Stimulated activated CD4-positive, alpha-beta T cell treated with anti-CD3 and anti-CD28 coated beads, Interleukin-1b, Interleukin-23, amount 100 ng/mL, for 1 hour (primary cell): ENCODE measurements at places on chromosomes 5 and 9.

DNA sequence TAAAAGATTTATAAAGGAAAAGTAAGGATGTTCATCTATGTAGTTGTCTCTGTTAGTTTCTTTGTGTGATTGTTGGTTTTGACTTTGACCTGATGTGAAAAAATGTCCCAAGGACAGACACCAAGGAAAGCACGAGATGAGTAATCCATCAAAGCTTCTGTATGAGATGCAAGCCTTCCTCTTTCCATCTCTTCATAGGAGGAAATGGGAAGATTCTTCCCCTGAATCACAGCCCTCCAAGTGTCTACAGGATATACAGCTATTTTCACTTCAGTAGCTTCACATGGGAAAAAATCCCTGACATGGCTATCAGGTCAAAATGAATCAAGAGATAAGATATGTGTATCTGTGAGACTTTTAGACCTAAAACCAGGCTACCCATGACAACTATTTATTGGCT is 29.0 kb upstream of the CEMIP2 start:
- no peak for DNase-seq

GRCh38 chr5:107577394-107577950 is 93.3 kb downstream of the EFNA5 start:
- no peak for DNase-seq

DNA sequence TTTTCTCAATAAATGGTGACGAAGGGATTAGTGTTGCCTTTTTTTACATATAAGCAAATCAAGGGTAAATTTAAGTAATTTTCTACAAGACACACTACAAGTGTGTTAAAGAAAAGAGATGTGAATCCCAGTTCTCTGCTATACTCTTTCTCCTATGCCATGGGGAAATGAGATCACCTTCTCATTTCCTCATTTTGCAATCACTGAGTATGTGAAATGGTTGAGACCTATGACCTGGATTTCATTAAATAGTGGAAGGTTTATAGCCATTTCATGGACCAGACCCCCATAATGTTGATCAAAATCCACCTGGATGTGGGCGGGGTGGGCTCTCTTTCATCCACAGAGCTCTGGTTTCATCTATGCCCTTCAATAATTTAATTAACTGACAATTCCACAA is 66.9 kb upstream of the SLIT3 start:
- DNase-seq: no peak

GRCh38 chr9:93079371-93079770 is 16.6 kb upstream of the CARD19 start:
- DNase-seq: no peak

- no peak for DNase-seq
Observed at GRCh38 chr9:91740701-91741100, 209.3 kb downstream of the ROR2 start.

- DNase-seq: no peak
Observed at GRCh38 chr5:2532809-2533208, 218.7 kb downstream of the IRX2 start.

DNA sequence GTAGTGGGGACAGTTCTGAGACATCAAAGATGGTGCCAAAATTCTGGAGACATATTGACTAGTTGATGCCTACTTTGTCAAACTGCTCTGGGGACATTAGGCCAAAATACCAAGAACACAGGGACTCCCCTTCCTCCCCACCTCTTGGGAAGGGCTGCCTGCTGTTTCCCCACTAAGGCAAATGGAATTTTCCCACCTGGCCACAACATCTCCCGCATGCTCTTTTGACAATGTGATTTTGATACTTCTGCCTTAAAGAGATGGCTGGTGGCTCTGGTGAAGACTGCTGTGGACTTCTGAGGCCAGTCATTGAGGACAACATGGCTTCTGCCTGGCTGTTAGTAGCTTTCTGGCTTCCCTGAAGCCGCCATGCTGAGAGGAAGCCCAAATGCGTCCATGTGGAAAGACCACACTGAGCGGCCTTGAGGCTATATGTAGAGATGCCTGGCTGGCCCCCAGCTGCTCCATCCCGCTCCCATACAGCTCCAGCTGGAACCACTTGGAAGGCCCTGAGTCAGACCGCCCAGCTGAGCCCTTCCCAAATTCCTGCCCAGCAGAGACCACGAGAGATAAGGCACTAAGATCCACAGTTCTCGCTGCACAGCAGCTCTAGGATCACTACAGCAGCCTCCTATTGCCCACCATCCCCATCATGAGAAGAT is 226.7 kb downstream of the SYK start:
- DNase-seq: no peak

GRCh38 chr5:171808951-171809350 is 23.3 kb downstream of the SMIM23 start:
- DNase-seq: no peak

DNA sequence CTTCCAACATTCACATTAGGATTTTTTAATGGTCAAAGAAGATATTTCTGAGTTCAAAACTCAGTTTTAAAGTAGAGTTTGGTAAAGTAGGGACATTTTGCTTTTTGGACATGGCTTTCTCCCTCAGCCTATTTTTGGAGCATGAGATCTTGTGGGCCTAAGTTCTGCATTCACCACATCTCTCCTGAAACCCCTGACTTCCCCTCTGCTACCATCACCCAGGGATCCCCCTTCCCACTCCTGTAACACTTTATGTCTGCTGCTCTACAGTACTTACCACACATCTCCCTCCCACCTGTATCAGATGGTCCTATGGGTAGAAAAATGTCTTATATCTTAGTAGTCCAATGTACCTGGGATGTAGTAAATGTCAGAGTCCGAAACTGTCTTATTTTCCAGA is 48.2 kb upstream of the JAK2 start:
- DNase-seq: no peak

- no peak for DNase-seq
Observed at GRCh38 chr5:39794513-39795210, 369.9 kb upstream of the DAB2 start.

DNA sequence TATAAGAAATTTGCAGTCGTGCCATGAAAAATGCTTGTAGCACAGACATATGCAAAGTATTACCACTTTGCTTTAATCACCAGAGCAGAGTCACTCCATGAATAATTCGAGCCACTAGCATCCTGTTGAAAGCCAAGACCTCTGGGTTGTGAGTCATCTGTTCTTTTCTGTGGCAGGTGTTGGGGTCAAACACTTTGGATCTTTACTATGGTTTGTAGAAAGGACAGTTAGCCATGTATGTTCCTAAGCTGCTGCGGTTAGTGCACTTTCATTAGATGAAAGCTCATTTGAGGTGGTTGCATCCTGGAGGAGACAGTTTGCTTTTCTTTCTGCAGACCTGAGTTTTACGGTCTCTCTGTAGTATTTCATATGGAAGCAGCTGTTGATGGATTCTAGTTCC is 223.7 kb downstream of the DMRT2 start:
- DNase-seq: no peak

- DNase-seq: no peak
Observed at GRCh38 chr5:6362846-6363245, 15.5 kb downstream of the MED10 start.

GRCh38 chr5:126481243-126481642 is 58.0 kb downstream of the GRAMD2B start:
- DNase-seq: no peak

DNA sequence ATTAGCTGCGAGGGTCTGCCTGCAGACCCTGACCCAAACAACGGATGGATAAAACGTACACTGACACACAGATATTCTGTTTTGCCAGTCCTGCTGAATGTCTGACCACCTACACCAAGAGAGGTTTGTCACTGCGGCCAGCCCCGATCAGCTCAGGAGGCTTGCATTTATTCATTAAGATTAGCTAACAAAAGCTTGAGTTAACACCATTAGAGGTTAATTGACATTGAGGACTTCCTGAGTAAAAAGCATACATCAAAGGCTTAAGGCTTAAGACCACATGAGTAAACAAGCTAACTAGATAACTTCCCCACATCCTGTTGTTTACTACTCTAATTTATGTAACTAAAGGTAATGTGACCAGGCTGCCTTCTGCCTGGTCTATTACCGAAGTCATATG is 198.1 kb upstream of the TRPC7 start:
- no peak for DNase-seq

DNA sequence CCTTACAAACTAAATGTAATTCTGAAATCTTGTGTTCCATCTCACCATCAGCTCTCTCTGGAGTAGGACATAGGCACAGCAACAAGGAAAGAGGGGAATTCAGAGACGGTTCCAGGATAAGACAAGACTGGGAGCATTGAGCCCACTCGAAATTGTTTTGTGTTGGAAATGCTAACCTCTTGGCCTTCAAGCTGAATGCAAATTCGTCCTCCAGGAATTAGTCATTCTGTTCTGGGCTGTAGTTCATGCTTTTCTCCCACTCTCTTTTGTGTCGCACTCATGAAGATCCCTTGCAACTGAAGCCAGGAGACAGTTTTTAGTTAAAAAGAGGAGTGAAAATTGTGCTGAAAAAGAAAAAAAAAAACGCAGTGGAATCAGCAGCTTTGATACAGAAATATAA is 121.7 kb upstream of the SEMA6A start:
- no peak for DNase-seq

DNA sequence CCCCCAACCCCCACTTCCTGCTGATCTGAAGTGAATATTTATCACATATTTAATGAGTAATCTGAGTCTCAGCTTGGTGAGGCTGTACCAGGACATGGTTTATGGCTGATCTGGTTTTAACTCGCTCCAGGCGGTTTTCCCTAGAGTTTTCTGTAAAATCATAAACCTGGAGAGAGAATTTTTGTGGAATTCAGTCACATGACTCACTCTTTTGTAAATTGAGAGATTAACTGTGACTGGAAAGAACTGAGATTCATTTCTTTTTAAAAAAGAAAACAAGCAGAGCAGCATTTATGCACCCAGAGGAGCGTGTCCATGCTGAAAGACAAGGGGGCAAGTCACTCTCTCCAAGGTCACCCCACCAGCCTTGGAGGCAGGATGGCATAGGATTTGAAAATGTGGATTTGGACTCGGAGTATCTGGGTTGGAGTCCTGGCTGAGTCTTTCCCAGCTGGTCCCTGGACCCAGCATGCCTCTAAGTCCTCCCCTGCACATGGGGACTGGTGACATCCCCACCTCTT is 81.8 kb downstream of the ZNF618 start:
- no peak for DNase-seq

DNA sequence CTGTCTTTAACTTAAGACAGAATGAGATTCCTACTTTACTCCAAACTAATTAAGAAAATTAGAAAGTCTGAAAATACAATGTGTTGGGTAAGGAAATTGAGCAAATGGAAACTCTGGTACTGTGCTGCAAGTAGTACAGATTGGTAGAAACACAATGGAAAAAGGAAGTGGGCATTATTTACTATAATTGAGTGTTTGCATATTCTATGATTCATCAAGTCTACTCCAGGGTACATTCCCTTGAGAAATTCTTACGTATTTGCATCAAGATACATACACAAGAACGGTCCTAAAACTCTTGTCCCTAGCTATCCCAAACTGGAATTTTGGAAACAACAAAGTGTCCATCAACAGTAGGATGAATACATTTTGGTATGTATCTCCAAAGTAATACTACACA is 123.5 kb upstream of the TARS1 start:
- DNase-seq: no peak

DNA sequence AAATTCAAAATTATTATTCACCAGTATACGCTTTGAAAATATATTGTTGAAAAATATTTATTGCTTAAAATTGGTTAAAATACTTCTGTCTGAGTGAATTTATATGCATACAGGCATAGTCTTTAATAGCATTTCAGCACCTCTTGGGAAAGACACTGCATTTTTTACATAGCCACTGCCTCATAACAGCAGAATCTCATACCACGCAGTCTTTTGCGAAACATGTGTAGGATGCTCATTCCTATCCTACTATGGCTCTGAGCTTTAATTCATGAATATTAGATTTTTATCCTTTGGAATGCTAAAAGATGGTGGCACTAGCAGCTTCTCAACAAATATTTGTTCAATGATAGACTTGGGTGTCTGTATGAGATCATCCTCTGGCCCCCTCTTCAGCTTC is 94.0 kb upstream of the SH3GL2 start:
- no peak for DNase-seq

DNA sequence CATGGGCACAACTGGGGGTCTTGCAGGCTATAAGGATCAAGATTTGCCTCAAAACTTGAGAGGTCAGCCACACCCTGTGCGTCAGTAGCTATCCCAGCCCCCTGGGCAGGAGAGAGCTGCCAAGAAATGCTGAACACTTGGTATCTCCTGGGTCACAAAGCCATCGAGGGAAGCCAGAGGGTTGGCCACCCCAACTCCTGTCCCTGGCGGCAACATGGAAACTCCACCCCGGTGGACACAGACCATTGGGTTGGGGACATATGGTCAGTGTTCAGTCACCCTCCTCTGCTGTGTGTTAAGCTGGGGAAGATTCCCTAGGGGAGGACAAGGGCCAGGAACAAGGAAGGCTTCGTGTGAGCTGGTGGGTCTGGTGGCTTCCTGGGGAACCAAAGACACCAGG is 140.6 kb downstream of the C5orf15 start:
- DNase-seq: no peak

DNA sequence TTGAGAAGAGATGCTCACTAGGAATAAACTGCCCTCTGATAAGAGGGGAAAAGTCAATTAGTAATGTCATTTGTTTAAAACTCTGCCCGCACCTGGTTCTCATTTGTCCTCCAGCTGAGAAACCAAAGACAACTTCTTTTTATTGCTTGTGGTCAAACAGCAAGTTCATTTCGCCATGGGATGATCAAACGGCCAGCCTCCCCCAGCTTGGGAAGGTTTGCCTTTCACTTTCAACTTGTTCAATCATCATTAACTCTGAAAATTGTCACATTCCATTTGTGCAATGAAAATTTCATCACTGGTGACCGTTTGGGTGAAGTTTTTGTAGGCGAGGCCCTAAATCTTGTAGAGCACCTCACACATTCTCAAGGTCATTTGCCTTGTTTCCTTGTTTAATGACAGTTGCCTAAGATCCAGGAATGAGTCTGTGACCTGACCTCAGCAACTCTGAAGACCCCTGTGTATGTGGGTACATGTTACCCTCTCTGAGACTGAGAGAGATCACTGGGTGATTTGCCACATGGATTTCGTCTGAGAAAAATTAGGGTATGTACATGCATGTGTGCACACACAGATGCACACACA is 117.7 kb downstream of the MARCHF3 start:
- DNase-seq: no peak

GRCh38 chr9:94913550-94913949 is 187.1 kb downstream of the AOPEP start:
- DNase-seq: no peak

- no peak for DNase-seq
Observed at GRCh38 chr9:92353051-92353450, 27.3 kb downstream of the CENPP start.

DNA sequence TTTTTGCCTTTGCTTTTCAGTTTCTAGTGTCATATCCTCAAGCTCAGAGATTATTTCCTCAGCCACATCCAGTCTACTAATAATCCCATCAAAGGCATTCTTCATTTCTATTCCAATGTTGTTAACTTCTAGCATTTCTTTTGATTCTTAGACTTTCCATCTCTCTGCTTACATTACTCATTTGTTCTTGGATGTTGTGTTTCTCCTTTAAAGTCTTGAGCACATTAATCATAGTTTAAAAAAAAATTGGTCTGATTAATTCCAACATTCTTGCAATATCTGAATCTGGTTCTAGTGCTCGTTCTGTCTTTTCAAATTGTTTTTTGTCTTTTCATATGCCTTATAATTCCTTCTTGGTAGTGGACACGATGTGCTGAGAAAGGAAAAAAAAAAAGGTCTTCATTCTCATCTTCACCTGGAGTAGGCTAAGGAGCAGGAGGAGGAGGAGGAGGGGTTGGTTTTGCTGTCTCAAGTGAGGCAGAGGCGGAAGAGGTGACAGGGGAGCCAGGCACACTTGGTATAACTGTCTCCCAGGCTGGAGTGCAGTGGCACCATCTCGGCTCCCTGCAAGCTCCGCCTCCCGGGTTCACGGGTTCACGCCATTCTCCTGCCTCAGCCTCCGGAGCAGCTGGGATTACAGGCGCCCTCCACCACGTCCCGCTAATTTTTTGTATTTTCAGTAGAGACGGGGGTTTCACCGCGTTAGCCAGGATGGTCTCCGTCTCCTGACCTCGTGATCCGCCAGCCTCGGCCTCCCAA is 16.3 kb downstream of the PRXL2C start:
- DNase-seq: no peak
